ENCODE measurements at places on chromosomes 2 and 18. TPM values are rescaled to one million over a fixed set of nuclear protein-coding genes. Genes with fewer than 3 reads are reported as not detected.

Gene ING5
- 54.7 TPM for total RNA-seq

Gene UGT1A1
- 3.2 TPM for total RNA-seq

GRCh38 chr2:176133389-176133788 lies 3.9 kb downstream of the HOXD8 start:
- no peak for DNase-seq

DNA sequence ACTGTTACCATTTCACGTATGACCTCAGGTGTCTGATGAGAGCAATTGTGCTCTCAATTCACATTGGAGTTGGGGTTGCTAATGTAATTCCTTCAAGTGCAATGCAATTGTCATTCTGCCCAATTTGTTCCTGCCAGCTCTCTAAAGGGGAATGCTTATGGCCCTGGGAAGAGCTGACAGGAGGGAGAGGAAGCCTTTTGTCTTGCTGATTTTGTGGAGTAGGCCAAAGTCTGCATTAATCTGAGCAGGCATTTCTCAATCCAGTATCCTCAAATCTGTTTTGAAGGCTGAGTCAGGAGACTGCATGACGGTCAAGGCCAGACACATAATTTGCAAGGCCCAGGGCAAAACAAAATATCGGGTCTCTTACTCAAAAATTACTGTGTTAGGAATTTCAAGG lies 326.4 kb upstream of the SPHKAP start:
- DNase-seq: no peak

Gene SLC30A3
- total RNA-seq: not detected

DNA sequence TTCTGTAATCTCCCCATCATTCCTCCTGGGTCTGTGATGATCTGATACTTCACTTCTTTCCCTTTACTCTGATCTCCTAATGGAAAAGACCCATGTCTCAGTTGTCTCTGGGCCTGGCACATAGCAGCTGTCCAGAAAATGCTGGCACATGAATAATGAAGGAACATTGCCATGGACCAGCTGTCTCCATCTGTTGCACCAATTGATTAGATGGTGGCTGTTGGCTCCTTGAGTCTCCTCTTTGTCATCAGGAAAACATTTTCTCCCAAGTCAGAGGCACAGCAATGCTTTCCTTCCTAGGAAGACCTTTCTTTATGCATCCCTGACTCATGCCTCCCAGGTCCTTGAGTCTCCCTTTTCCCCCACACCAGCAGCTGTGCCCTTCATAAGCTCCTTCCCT lies 286.2 kb upstream of the CXCR4 start:
- no peak for DNase-seq

DNA sequence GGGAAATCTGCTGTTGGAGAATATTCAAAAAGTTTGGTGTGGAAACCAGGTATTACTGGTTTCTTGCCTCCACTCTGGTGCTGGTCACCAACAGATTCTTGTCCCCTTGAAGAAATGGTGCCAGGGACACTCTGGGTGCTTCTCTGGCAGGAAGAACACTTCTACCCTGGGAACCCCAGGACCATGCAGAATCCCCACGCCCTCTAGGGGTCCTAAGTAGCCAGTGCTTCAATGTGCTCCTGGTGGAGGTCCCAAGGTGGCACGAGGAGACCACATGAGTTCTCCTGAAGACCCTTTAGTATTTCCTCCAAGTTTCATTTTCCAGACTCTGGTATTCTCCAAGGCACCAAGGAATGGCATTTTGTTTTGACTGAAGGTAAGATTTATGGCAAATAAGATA lies 380.6 kb downstream of the TSN start:
- peak; percentile 55 for DNase-seq

GRCh38 chr2:101986804-101987740 lies 4.7 kb upstream of the IL1R2 start:
- DNase-seq: no peak

GRCh38 chr2:217777906-217778305 lies 224.9 kb downstream of the TNS1 start:
- DNase-seq: no peak

GRCh38 chr2:155023674-155024073 lies 325.2 kb downstream of the KCNJ3 start:
- no peak for DNase-seq

Gene NCKAP5
- 0.03 TPM for total RNA-seq

GRCh38 chr2:1619556-1619955 lies 124.8 kb downstream of the PXDN start:
- no peak for DNase-seq

DNA sequence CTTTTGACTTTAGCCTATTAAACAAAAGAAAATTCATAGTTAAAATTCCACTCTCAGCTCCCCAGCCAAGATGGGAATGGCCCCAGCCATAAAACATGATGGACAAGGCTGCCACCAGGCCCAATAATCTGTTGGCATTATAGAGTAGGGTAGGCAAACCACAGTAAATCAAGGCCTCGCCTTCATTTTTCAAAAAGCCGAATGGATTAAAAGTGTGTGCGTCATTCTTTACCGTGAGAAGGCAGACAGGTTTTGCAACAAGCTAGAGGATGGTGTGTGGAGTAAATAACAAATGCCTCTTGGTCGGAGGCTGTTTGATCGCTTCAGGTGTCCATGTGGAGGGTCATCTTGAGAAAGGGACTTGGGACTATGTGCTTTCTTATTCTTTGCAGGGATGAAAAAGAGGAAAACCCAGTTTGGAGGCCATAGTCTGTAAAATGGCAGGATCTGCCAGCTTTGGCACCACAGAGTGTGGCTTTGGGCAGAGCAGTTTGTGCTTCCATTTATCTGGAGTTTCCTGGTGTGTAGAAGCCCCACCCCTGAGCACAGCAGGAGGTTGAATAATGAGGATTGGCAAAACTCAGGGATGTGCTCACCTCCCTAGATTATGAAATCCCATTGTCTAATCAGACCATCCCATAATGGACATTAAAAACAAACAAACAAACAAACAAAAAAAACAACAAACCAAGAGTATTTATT lies 57.1 kb upstream of the ITGB6 start:
- DNase-seq: peak; percentile 91

- peak; percentile 77 for DNase-seq
These were observed 47.4 kb upstream of the RMDN2 start for GRCh38 chr2:37877457-37878315.

DNA sequence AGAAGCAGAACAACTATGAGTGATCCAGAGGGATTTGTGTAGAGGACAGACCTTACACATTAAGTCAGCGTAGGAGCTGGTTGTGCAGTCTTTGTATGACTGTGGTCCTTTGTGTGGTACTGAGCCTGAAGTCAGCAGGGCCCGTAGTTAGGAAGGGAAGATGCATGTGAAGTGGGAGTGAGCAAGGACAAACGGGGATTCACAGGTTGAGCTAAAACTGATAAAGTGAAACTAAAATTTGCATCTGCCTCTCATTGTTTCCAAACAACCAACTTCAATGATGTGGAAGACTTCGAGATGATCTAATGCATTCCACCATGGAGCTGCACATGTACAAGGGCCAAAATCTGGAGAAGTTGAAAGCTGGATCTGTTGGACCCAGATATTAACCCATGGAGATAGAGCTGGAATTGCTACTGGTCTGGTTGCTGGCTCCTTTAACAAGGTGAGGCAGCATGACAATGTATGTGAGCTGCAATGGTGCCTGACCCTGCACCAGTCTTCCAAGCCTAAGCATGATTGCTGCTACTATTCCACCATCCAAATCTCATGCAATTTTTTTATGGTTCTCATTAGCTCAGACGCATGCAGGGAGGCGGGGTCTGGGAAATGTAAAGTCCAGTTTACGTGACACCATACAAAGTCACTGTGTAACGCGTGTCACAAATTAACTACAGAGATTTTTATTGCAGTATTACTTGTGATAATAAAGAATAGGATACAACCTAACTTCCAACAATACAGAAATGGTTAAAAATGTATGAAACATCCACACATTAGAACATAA lies 12.1 kb upstream of the CYBRD1 start:
- DNase-seq: no peak

- DNase-seq: no peak
These were observed 205.3 kb downstream of the ANAPC1 start for GRCh38 chr2:111678651-111679050.

DNA sequence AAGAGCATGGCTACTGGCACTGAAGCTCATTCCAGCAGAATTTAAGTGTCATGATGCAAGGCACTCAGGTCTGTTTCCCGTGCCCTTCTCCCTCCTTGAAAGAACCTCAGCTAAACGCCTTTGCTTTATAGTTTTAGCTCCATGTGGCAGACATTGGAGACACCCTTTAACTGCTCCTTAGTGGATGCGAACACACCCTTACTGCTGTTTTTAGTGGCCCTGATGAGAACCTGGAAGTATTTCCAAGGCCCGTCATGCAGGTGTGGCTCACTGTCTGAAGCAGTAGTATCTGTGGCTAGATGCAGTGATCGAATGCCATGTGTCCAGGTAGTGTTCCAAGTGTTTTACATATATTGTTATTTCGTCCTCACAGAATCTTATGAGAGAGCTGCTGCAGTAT lies 28.3 kb downstream of the KIF5C start:
- no peak for DNase-seq

Gene CAVIN2
- total RNA-seq: 0.84 TPM

DNA sequence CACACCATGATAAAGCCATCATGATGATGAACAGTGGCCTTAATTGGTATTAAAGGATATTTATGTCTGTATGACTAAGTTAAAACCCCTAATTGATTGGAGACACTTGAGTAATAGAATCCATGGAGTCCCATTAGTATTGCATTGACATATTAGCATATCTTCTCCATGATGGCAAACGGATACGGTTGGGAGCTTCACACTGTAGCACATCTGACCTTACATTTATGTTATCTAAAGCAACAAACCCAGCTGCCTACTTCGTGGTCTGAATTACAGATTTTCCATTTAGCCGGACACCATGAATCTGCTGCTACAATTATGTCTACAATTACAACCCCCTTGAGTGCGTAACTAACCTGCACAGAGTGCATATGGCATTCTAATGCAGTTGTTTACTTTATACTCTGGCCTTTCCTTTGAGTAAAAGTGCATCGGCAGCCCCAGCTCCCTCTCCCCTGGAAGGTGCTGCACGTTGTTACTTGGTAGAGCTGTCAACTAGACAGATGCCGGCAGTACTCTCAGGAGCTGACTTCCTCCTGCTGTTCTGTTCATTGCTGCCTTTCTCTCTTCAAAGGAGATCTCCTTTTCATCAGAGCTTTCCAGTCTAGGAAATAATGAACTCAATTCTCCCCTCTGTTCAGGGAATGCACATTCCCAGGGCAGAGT lies 92.1 kb downstream of the LRRC30 start:
- no peak for DNase-seq

DNA sequence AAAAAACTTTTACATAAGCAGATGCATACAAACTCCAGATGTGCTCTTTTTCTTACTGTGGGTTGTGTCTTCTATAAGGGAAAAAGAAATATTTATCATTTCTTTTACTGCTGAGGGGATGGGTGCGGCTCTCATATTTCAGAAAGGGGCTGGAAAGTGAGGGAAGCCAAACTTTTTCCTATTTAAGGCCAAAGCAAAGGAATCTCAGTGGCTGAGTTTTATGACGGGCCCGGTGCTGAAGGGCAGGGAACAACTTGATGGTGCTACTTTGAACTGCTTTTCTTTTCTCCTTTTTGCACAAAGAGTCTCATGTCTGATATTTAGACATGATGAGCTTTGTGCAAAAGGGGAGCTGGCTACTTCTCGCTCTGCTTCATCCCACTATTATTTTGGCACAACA lies at the start of gene COL3A1:
TSS of gene COL3A1 (plus strand) at position 210 of the 400 bp plus-strand sequence. CDS start at position 327, 117 bp downstream.
- no peak for DNase-seq

GRCh38 chr2:146873056-146873455 lies 971.8 kb upstream of the ACVR2A start:
- DNase-seq: no peak

- DNase-seq: no peak
These were observed 4.0 kb upstream of the RTP5 start for GRCh38 chr2:241865416-241865956.

DNA sequence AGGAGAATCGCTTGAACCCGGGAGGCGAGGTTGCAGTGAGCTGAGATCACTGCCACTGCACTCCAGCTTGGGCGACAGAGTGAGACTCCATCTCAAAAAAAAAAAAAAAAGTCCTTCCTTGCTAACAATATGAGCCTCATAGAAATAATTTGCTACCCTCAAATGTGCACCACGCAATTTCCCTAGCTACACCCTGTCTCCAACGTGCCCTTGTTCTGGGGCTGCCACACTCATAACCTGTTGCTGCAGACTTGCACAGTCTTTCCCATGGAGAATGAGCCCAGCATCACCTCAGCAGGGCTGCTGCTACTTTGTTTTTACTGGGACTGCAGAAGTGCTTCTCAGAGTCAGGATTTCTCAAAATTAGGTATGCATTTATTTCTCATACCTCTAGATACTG lies 46.4 kb upstream of the ZNG1B start:
- no peak for DNase-seq

Gene ANKRD62
- total RNA-seq: not detected

DNA sequence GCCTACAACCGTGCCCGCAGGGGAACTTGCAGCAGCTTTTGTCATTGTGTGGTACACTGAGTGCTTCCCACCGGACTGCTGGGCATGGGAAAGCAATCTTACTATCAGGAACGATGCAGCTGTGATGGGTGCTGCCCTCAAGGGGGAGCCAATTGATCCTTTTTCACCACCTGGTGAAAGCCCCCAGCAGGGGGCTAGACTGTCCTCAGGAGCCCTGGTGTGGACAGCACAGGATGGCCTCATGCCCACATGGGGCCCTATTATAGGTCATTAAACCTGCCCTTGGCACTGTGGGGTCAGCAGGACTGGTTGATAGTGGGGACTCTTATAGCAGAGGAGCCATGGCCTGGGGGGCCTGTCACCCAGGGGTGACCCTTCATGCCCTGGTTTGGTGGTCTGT lies 172.2 kb downstream of the GLI2 start:
- DNase-seq: no peak

GRCh38 chr2:1907849-1908533 lies 163.7 kb upstream of the PXDN start:
- no peak for DNase-seq

DNA sequence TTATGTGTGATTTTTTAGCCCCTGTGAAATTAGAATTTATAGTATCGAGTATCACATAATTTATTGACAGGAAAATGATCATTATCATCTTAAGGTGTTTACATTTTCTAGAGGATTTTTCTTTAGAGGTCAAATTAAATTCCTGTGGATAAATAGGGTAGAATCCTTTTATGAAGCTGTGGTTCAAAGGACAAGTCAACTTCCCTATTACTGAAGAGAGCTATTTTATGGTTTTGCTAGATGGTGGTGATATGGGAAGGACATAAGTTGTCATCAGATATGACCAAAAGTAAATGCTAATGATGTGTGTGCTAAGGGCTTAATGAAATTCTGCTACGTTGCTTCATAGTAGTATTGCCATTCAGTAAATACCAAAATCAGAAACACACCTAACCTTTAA lies 80.1 kb downstream of the EML4 start:
- peak; percentile 31 for DNase-seq

DNA sequence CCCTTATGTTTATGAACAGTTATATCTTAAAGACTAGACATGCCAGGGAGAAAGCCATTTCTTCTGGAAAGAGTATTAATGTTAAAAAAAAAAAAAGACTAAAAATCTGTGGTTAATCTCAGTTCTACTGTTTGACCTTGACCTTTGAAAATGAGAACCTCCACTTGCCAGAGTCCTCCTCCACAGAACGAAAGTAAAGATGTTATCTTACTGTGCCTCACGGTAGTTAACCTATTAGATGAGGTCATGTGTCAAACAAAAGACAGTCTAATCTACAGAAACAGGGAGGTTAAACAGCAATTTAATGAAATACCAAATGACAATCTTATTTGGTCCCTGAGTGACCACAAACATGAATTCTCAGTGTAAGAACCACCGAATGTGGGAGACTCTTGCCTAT lies 51.2 kb downstream of the SLC14A2 start:
- no peak for DNase-seq

Data from HT-29 (cell line).